SK-N-MC (cell line): ENCODE measurements at places on chromosomes 7 and 10.

- DNase-seq: no peak
Measured at GRCh38 chr7:157494506-157495176, 157.8 kb downstream of the DNAJB6 start.

- DNase-seq: no peak
Measured at GRCh38 chr10:34966451-34966850, 123.7 kb downstream of the CUL2 start.

DNA sequence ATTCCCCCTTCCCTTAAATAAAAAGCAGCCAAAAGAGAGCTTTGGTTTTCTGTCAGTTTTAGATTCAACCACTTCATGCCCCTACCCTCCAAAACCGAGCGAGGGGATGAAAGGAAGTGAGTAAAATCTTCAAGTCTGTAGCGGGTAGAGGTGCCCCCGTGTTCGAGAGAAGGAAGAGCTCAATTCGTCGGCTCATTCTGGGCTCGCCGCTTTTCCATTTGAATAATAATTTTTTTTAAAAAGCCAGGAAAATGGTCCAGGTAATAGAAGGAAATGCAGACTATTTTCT lies 436.2 kb upstream of the GALNT17 start:
- DNase-seq: no peak

- no peak for DNase-seq
Measured at GRCh38 chr7:85820702-85821443, 634.0 kb upstream of the SEMA3D start.

DNA sequence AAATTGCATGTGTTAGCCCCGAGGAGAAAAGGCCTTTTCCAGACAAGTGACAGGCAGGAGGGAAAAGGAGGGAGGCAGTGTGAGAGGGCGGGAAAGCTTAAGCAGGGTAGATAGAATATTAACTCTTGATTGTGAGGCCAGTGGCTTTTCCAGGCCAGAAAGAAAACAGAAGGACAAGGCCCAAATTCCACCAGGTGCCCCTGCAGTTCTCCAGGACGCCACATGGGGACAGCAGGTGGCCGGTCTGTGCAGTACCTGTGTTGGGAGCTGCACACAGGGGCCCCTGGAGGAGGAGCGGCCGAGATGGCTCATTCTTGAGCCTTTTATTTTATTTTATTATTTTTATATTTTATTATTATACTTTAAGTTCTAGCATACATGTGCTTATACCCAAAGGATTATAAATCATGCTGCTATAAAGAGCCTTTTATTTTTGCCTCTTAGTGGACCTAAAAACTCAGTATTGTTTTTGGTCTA lies 141.3 kb upstream of the KLF14 start:
- no peak for DNase-seq

DNA sequence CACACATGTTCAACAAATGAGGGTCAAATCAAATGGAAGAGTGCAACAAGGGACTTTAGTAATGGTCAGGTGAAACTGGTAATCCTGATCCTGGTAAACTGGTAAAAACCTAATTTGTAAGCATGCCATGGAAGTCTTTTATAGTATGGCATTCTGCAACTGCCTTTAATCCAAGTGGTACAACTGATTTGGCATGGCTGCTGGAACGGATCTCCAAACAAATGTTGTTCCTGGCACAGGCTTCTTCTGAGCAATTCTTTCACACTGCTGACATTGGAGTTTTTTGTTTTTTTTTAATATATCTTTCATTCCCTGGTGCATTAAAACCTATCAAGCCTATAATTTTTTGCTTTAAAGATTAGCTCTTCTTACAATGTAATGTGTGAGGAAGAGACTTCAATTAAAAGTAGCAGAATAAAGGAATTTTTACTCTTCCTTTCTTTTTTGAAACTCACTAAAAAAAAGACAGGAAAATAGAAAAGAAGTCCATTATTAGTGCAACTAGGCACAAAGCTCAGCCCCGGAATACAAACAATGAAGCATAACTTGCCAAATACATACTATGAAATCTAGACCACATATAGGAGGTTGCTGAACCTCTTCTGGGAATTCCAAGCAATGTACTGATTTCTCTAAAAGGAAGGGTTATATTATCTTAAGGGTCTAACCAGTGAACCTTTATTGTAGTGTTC lies 79.3 kb upstream of the OIT3 start:
- DNase-seq: no peak

GRCh38 chr7:85178531-85179298 lies 8.1 kb downstream of the SEMA3D start:
- DNase-seq: no peak

DNA sequence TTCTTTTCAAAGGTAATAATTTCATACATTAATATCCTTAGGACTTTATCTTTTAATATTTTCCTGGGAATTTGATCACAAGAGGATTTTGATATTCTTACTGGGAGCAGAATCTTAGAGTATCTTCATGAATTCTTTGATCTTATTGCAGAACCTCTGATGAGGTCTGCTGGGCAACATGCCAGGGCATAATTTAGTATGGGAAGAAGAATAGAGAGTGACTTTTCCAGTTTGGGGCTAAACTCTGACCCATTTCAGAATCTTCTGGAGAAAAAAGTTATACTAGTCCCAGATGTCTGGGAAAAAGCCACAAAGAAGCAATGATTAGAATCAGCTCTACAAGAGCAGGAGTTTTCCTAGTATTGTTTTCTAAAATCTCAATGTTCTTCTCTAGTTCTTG lies 28.0 kb upstream of the RSU1 start:
- DNase-seq: no peak

DNA sequence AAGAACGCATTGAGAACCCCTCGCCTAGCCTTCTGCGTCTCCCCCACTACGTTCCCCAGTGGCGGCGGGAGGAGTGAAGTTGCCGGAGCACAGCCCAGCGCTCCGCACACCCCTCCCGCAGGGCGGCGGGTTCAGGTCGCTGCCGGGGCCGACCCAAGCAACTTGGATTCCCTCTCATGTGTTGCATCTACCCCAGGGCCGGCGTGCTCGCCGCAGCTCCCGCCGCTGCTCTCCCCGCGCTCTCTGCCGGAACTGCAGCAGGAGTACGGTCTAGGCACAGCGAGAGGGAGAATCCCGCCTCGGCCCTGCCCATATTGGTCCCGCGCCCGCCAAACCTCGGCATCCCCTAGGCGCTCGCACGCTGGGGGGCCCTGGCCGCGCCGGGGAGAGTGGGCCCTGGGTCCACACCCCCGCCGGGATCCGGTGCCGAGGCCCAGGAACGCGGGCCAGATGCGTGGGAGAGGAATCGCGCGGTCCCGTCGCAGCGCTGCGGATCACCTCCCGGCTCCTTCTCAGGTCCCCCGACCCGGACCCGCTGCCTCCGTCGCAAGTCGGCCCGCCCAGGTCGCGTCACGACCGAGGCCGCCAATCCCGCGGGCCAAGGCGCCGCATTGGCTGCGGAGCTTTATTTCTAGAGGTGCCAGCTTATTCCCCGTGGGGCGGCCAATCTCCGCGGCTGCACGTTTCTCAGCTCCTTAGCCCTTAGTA lies 648 bp upstream of the TMEM243 start:
- DNase-seq: no peak

DNA sequence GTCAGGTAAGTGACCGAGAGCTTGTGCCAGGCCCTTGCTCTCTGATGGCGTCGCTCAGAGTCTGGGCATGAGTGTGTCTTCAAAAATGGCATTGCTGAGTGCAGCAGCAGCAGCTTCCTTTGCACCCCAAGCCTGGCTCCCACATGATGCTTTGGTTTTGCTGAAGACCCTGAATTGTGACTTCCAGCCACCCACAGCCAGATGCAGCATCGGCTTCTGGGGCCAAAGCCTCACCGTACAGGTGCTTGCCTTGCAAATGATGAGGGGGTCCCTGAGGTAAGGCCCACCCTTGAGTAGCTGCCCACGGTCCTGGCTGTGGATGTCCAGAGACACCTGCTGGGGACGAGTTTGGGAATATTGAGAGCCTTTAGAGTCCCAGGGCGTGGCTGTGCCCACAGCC lies 57.9 kb downstream of the JAKMIP3 start:
- no peak for DNase-seq

DNA sequence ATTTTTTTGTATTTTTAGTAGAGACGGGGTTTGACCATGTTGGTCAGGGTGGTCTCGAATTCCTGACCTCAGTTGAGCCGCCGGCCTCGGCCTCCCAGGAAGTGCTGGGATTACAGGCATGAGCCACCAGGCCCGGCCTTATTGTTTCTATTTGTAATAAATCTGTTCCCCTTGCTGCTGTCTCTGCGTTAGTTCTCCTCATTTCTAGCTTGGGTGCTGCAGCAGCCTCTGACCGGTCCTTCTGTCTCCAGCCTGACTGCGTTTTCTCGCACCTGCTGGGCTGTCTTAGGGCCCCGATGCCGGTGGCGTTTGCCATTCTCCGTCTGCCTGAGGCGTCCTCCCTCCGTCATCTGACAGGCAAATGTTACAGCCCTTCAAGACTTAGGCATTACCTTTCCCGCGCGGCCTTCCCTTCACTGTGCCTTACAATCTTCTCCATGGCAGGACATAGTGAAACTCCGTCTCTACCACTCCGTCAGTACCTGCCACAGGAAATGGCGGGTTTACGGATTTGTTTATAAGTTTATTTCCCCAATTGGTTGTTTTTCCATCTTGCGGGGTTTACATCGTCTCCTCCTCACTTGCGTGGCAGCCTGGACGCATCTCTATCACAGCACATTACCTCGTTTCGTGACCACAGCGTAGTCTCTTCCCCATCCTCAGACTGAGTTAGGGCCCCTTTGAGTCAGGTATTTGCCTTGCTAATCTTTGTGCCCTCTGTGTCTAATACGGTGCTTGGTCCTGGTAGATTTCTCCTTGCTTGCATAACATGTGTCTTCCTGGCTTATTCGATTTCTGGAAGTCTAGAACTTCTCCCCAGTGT lies 2.3 kb upstream of the GIMAP8 start:
- DNase-seq: no peak

GRCh38 chr7:16528520-16528919 lies 1.9 kb downstream of the LRRC72 start:
- no peak for DNase-seq

DNA sequence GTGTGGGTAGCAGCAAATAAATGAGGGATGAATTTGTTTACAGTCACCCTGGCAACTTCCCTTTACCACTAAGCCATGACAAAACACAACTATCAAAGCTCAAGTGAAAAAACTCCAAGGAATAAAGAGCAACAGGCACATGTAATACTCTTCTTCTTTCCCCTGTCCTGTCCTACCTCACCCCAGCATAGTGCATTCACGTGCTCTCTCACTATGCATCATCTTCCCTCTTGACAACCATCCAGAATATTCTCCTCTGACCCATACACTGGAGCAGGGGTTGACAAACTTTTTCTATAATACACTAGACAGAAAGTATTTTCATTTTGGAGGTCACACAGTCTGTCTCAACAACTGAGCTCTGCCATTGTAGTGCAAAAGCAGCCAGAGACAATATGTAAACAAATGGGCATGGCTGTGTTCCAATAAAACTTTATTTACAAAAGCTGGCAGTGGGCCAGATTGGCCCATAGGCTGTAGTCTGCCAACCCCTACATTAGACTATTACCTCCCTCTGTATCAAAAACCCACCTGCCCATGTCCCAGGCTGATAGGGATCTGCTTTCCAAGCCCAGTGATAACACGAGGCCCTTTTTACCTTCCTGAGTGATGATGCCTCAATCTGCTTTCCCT lies 354.5 kb downstream of the FGFR2 start:
- DNase-seq: no peak

DNA sequence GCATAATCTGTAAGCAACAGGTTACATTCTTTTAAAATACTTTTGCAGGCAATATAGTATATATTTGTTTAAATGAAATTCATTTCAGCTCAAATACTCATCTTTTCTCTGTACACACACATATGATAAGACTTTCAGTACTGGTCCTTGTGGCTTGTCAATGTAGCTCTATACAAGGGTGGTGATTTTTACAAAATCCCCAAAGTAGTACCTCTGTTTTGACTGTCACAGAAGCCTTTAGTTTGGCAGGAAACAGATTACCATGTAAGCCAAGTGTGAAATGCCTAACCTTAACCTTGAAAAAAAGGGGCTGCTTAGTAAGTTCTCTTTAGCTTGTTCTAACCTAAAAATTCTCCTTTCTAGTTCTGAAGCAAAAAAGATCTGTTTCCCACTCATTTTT lies 87.9 kb downstream of the KCND2 start:
- no peak for DNase-seq

GRCh38 chr7:122013065-122013464 lies 131.0 kb downstream of the AASS start:
- no peak for DNase-seq

DNA sequence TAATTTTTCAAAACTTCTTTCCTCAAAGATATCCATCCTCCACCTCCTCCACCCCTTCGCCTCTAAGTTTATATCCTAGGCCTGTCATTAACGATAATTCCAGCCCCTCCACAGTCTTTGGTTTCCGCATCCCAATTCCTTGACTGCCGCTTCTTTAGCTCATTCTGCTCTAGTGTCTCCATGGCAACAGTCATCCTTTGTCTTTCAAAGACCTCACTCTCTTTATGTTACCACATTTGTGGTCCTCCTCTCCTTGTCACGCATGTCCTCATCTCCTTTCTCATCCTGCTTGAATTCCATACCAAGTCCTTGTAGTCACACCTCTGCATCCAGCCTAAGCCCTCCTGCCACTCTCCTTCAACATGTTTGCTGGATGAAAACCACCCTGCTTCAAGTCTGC lies 511.2 kb upstream of the KLF6 start:
- no peak for DNase-seq

DNA sequence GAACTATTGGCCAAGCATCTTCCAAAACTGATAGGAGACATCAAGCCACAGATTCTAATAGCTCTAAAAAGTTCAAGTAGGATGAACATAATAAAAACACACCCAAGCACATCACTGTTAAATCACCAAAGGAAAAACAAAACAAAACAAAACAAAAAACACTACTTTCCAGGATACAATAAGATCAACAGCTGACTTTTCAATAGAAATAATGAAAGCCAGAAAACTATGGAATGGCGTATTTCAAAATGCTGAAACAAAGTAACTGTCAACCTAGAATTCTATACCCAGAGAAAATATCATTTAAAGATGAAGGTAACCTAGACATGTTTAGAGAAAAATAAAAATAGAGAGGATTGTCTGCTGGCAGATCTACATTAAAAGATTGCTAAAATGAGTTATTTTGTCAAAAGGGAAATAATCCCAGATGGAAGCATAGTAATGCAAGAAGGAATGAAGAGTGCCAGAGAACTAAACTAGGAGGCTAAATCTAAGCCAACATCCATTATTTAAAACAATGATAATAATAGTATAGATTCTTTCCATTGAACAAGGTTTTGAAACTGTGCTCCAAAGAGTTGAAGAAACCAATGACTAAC lies 13.9 kb downstream of the TUBAL3 start:
- no peak for DNase-seq

DNA sequence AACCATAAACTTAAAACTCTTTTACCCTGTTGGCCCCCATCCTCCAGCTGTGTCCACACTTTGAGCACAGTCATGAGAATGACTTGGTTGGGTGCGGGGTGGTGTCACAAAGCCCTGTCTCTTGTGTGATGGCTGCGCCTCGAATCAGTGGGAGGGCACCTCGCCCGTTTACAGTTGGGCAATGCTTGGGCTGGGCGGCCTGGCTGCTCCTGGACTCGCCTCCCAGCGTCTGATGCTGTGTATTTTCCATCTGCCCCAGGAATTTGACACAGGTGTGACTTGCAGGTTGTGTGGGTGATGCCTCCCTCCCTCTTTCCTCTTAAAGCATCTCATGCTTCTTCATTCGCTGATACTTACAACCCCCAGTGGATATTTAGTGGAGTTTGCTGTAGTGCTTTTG lies 33.7 kb downstream of the CHST12 start:
- DNase-seq: no peak
